Left lobe of liver (tissue), 2 donors: ENCODE measurements at places on chromosomes 1 and 21.

DNA sequence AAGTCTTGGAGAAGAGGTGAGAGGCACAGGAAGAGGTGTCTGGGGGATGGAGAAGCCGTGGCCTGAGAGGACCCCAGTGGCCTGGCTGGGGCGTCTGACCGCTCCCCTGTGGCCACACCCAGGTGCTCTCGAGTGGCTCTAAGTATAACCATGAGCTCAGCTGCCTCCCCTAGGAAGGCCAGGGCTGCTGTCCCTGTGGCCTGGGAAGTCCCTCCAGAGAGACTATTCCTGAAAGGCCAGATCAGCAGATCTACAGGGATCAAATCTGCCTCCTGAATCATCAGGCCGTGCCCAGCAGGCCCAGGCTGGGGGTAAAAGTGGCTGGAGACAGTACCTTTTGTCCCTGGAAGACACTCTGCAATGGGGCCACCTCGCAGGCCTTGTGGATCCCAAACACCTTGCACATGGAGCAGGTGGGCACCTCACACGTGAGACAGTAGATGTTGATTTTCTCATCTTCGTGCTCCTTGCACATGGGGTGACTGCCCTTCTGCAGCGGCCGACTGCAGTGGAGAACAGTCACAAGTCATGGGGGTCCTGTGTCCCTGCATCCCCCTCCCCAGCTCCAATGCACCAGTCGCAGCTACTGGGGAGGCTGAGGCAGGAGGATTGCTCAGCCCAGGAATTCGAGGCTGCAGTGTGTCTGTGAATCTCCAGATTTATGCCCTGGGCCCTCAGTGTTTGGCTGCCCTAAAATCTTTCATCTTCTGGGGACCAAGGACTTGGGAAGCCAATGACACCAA, 6.4 kb downstream of the TRIM63 start:
- DNase-seq: no peak

GRCh38 chr21:40797891-40798290, 49.1 kb downstream of the DSCAM start:
- DNase-seq: no peak

- DNase-seq: no peak
Measured at GRCh38 chr1:244088161-244088560, 37.1 kb downstream of the ZBTB18 start.

DNA sequence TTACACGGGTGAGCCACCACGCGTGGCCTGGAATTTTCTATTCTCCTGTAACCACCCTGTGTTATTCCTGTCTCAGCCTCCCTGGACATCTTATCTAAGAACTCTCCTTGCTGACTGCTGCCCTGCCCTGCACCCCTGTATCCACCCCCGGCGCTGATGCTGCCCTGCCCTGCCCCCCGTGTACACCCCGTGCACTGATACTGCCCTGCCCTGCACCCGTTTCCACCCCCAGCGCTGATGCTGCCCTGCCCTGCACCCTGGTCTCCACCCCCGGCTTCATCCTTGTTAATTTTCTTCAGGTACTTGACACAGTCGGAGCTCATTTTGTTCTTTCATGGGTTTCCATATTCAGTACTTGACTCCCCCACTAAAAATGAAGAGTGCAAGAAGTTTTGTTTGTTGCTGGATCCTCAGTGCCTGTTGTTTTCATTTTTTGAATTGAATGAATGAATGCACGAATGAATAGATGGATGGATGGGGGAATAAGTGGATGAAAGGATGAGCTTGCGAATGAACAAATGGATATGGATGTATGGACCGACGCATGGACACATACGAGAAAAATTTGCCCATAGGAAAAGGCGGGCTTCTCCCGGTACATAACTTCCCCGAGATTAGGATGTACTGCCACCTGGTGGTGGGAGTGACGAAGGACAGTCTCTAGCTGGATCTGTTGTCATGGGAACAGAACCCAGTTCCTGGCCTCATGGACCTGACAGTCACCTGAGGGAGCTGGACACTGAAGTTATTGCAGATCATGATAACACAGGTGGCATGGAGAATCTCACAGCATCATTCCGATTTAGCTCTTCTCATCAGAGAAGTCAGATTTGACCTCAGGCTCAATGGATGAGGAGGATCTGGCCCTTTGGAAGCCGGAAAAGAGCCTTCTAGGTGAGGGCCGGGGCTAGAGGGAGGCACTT, 14.9 kb downstream of the AADACL4 start:
- DNase-seq: peak; percentile 77

- DNase-seq: no peak
Measured at GRCh38 chr21:34501716-34502115, 10.3 kb downstream of the KCNE1 start.

DNA sequence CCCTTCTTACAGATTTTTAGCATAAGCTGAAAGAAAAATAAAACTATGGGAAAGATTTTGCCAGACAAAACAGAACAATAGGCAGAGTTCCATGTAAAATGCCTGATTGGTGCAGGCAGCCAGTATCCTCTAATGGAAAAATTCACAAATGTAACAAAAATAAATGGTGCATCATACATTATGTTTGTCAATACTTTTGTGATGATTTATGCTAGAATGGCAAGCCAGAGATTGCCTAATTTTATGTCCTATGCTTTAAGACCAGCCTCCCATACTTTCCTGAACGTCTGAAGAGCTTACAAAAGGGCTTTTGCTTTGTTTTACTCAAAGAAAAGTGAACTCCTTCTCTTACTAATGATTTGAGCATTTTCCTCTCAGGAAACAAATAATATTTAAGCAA, 81.5 kb upstream of the KCNJ15 start:
- DNase-seq: no peak

DNA sequence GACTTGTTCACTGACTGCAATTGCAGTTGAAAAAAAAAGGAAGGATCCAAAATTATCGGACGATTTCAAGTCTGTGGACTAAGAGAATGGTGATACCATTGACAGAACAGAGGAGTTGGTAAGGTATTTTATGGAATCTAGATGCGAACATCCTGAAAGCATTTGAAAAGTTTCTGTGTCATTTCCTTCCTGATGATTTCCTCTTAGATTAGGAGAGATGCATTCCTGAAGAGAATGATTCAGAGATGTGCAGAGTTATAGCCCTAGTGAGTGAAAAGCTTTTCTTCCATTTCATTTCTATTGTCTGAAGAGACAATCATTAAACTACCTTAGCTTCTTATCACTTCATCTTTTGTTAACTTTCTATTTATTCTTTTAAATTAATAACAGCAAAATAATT, 200.0 kb downstream of the KCNK2 start:
- no peak for DNase-seq

DNA sequence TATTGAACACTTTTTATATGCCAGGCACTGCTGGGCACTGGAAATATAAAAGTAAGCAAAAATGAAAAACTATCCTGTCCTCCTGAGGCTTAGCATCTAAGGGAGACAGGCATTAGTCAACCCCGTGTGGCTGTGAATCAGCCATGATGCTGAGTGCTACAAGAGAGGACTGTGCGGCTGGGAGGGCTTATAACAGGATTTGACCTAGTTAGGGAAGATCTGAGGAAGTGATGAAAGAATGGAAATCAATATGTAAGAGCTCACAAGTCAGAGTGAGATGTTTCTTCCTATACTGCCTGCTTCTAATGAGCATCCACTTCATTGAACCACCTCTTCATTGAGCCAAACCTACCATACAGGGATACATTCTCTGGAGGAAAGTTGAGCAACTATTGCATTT, 15.1 kb downstream of the TRIM45 start:
- no peak for DNase-seq
